Activated T-helper 1 cell treated with Interleukin-2 at 50 U/mL for 16 hours (primary cell): ENCODE measurements at places on chromosomes 13 and 19.
A peak's percentile ranks its signal among the peaks of the same experiment; 100 is the strongest.

DNA sequence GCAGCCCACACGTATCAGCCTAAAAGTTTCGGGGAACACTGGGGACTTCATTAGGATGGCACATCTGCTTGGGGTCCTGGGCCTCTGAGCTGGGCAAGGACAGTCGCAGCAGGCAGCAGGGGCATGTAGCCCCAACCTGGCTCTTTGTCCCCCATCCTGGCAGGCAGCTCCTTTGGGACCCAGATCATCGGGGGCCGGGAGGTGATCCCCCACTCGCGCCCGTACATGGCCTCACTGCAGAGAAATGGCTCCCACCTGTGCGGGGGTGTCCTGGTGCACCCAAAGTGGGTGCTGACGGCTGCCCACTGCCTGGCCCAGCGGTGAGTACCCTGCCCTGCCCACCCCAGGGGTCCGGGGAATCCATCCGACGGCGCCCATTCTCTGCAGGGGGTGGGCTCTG, 3.3 kb downstream of the GZMM start:
- no peak for DNase-seq

GRCh38 chr19:29483641-29483920, 42.2 kb upstream of the VSTM2B start:
- no peak for DNase-seq

DNA sequence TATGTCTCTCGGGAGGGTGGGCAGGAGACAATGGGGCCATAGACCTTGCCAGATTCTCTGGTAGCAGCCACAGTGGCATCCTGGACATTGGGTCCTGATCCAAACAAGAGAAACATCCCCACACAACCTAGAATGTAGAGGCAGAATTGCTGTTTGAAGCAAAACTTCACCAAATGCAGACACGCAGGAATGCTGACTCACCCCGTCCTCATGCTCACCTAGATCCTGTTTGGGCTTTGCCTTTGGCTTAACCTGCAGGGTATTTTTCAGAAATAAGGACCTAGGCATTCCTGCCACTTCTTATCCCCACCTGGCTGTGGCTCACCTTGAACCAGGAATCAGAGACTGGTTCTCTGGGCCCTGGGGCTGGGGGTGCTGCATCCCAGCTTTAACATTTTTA, 7.3 kb downstream of the TBC1D17 start:
- no peak for DNase-seq

GRCh38 chr13:31629085-31629780, 110.1 kb upstream of the RXFP2 start:
- DNase-seq: no peak

GRCh38 chr13:67231289-67232000, 1.3 kb upstream of the PCDH9 start:
- DNase-seq: no peak

GRCh38 chr19:53947624-53948023, 15.1 kb upstream of the CACNG8 start:
- no peak for DNase-seq

GRCh38 chr19:34475026-34475974, 6.3 kb upstream of the WTIP start:
- DNase-seq: no peak

GRCh38 chr13:49716615-49717014, 25.3 kb upstream of the EBPL start:
- DNase-seq: no peak

DNA sequence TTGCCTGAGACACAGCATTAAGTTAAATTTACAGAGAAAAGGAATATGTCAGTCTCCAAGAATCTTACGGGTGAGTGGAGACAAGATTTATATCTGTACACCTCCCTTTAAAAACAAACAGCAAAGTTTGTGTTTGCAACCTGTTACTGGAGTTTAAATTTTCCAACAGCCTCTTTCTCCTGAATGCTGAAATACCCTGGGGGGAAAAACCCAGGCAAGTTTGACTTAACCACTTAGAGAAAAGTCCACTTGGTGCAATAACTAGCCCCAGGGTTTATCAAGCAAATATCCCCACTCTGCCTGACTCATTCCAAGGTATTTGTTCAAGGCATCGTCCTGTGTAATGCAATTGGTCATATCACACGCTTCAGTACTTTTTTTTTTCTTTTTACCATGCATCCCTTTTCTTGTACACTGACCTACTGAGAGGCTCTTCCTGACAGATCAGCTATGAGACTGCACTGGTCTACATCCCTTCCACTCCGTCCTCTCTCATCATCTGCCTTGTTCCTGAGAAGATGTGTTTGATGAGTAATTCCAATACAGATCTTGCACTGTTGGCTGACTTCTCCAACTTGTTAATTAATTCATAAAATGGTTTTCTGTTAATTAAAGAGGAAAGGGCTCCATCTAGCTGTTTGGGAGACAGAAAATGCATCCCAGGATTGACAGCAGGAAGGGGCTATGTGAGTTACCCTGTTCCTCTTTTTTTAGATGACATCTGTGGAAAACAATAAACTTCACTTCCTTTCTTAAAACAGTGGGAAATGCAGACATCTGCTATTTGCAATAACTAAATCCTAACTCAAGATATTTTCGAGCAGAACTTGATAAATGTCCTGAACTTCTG, 212.5 kb upstream of the IRS2 start:
- DNase-seq: no peak

DNA sequence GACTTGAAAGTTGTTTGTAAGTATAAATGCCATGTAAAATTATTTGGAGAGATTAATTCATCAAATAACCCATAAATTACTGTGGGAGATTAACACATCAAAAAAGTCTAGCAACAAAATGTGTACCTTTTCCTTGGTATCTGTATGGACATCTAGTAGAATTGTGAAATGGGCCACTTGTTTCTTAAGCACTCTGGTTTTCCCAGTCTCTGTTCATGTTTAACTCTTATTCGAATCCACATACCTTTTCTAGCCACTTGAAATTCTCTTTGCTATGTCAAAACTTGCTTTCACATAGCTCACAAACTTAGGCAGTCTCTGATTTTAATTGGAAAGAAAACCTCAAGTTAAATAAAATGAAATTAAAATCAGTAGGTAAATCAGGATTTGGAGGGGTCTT, 470.6 kb downstream of the LMO7 start:
- no peak for DNase-seq

DNA sequence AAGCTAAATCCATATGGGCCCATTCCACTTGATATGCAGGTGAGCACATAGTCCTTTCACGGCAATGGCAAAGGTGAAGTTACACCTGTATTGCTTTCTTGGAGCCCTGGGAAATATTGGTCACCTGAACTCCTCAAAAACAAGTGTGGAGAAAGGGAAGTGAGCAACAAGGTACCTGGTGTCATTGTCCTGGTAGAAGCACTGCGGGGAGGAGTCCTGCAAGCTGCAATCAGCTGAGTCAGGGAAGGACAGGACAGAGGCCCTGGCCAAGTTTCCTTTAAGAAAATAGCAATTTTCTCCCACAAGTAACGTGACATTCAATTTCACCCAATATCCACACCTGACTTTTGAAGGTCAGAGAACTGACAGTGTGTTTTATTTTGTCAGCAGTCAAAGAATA, 389.1 kb downstream of the IRS2 start:
- DNase-seq: no peak

DNA sequence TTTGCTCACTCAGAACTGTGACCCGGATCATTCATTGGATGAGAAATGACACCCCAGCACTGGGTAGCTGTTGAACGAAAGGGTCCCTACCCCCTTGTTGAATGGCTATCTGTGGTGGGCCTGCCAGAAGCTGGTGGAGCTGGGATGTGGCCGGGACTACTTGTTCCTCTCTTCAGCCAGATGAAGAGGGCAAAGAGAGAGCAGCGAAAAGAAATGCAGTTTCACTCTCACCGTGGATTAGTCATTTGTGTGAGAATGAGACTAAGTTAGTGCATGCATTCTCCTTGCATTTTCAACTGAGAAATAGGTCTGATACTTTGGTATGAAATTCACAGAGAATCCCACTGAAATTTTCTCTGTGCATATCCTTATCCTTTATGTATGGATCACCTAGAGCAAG, 553.1 kb downstream of the IRS2 start:
- no peak for DNase-seq

GRCh38 chr13:19673473-19674430, 40.3 kb downstream of the MPHOSPH8 start:
- no peak for DNase-seq

- DNase-seq: no peak
These were observed 32.2 kb downstream of the MYO9B start for GRCh38 chr19:17107546-17108452.

DNA sequence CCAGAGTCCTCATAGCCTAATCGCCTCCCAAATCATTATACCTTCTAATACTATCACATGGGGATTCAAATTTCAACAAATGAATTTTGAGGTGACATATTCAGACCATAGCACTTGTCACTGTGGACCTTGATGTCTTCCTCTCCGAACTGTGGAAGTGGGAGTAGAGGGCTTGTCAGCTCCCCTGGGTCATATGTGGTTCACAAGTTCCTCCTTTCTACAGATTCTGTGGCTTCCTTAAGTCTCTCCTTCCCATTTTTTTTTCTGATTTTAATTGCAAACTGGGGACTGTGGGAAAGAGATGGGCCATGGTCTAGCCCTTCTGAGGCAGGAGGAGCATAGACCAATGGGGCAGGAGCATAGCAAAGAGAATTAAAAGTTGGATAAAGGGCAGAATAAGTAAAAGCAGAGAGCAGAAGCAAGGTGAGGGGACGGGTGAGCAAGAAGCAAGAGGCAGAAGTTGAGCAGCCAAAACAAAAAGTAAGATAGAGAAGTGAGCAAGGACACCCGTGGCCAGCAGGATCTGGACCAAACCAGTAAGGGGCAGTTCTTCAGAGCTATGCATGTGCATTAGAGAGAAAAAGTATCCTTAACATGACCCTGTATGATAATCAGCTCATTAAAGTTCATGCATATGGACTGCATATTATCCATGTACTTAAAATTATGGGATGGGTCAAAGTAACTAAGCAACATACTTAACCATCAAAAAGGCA, 2.6 kb upstream of the SIGLEC7 start:
- no peak for DNase-seq

- no peak for DNase-seq
These were observed 23.1 kb upstream of the ASPDH start for GRCh38 chr19:50536662-50537305.

GRCh38 chr13:73625562-73626339, 508.5 kb downstream of the KLF12 start:
- no peak for DNase-seq

- DNase-seq: no peak
These were observed 67.1 kb downstream of the ZNF536 start for GRCh38 chr19:30439310-30439709.

GRCh38 chr13:40207001-40207478, 459.4 kb downstream of the FOXO1 start:
- DNase-seq: no peak

DNA sequence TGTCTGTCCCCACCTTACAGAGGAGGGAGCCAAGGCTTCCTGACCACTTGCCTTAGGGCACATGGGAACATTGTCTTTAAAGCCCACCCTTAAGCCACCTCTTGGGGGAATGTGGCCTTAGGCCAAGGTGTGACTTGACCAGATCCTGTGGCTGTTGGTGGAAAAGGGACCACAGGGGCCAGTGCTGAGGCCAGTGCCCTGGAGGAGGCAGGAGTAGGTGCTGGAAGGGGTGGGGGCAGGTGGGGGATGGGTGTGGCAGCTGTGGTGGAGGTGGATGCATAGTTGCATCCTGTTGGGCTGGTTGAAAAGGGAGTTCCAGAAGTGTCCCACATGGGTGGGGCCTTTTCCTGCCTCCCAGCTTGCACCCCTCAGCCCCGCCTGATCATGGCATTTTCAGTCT, 44.8 kb downstream of the DNM2 start:
- peak; percentile 26 for DNase-seq

- no peak for DNase-seq
These were observed 137.5 kb downstream of the CRYL1 start for GRCh38 chr13:20388184-20388583.

- DNase-seq: no peak
These were observed 16.4 kb downstream of the F10 start for GRCh38 chr13:113138792-113139551.

DNA sequence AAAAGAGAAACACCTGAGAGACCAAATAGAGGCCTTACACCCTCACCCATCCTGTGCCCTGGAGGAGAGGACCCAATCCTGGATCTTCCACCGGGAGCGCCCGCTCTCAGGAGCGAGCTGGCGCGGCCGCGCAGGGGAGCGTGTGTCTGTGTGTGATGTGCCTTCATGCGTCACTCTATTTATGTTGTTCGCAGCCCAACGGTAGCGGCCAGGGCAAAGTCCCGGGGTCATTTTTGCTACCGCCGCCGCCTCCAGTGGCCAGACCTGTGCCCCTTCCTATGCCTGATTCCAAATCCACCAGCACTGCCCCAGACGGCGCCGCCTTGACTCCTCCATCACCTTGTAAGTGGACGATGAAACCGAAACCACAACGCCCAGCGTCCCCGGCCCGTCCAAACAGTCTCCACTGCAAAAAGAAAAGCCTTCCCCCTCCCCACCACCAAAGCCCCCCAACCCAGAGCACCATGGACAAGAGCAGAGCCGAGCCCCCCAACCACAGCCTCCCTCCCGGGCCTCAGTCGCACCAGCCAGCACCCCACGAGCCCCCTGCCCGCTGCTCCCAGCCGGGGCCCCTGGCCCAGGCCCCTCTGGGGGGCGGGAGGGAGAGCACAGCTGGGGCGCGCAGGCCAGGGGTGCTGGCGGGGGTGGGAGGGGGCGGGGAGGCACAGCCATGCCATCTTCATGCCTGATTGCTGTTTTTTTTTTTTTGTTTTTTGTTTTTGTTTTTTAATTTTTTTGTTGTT, 14.7 kb downstream of the LYL1 start:
- no peak for DNase-seq

- no peak for DNase-seq
These were observed 242.0 kb downstream of the NDFIP2 start for GRCh38 chr13:79722885-79723445.

- DNase-seq: no peak
These were observed 75.2 kb downstream of the WDFY2 start for GRCh38 chr13:51659276-51660127.

DNA sequence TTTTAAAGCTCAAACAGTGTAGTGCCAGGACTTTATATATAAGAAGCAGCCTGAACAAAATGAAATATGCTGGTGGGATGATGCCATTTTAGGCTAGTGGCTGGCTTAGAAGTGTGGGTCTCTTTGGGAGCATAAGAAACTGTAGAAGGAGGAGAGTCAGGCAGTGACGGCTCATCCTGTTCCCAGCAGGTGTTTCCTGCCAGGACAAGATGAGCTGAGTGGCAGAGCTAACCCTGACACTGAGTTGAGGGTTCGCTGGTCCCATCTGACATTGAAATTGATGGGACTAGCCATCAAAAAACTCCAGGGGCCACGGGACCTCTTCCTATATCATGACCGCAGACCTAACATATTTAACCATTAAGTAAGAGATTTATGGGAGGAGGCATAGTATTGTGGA, 51.3 kb downstream of the ESD start:
- DNase-seq: no peak

- DNase-seq: no peak
These were observed 30.5 kb downstream of the ZIC5 start for GRCh38 chr13:99941086-99941485.

DNA sequence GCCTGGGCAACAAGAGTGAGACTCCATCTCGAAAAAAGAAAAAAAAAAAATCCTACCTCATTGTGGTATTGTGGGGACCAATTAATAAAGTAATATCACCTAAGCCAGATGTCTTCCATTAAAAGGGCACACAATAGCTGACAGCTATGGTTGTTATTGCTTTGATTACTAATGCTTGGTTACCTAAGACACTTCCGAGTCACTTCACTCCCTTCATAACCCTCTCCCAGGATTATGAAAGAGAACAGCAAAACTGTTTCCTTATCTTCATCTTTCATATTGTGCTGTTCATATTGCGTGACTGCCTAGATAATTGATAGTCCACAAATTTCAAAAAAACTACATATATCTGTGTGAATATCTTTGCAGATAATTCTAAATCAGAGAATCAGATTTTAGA, 10.3 kb upstream of the HSPH1 start:
- DNase-seq: no peak

GRCh38 chr13:38688674-38689073, 1.8 kb downstream of the FREM2 start:
- no peak for DNase-seq
